Common myeloid progenitor, CD34-positive (primary cell): ENCODE measurements at places on chromosomes 3 and 15.

DNA sequence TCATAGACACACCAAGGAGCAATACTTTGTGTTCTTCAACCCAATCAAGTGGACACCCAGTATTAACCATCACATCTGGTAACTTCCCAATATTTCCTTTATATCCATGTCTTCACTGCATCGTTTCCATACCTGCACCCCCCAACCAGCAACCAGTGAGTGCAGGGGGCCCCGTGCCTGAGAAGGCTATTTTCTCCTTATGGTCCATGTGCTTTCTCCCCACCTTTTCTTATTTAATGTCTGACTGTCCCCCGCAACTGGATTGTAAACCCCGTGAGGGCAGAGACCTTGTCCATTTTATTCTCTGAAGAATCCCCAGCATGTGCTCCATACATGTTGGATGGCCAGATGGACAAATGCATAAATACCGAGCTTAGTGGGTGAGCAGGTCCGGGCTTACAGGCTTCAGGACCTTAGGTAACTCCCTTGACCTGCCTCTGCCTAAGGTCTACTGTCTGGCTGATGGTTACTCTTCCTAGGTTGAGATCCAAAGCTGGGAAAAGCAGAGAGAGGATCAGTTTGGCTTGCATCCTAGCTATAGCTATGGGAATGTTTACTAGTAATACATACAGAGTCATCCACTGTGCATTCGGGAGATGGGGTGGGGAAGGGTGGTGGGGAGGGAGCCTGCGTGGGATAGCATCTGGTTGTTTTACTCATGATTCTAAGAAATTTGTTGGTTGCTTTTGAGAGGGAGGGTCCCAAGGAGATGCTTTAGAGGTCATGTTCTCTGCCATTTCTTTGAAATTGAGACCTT lies 41.5 kb downstream of the PXYLP1 start:
- DNase-seq: no peak

DNA sequence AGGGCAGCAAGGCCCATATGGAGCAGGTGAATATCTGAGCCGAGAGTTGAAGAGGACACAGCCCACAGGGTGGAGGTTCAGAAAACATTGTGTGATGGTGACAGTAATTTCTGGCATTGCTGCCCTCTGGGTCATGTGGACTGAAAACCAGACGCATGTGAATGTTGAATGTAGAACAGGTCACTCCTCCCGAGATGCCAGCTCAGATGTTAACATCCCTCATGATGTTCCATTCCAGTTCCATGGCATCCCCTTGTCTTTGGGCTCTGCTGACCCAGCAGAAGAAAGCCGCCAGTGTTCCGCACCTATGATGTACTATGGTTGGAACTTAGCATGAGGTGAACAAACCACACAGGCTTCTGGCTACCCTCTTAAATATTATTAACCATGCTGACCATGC lies 110.7 kb upstream of the CTDSPL start:
- DNase-seq: no peak

- DNase-seq: no peak
Observed at GRCh38 chr3:191972714-191973398, 511.9 kb downstream of the PYDC2 start.

- peak; percentile 72 for DNase-seq
Observed at GRCh38 chr15:90191794-90192509, 9.2 kb upstream of the SEMA4B start.

- DNase-seq: no peak
Observed at GRCh38 chr15:91572110-91572509, 281.4 kb upstream of the SLCO3A1 start.

- no peak for DNase-seq
Observed at GRCh38 chr15:69825941-69826818, 271.5 kb downstream of the TLE3 start.
